Activated T-cell treated with anti-CD3 and anti-CD28 coated beads, Interleukin-2, amount 50 U/mL, for 72 hours (primary cell): ENCODE measurements at places on chromosomes 2 and 18. TPM values are rescaled to one million over a fixed set of nuclear protein-coding genes. Genes with fewer than 3 reads are reported as not detected.

Gene HTR2B
- total RNA-seq = not detected

Gene POTEC
- not detected for total RNA-seq

DNA sequence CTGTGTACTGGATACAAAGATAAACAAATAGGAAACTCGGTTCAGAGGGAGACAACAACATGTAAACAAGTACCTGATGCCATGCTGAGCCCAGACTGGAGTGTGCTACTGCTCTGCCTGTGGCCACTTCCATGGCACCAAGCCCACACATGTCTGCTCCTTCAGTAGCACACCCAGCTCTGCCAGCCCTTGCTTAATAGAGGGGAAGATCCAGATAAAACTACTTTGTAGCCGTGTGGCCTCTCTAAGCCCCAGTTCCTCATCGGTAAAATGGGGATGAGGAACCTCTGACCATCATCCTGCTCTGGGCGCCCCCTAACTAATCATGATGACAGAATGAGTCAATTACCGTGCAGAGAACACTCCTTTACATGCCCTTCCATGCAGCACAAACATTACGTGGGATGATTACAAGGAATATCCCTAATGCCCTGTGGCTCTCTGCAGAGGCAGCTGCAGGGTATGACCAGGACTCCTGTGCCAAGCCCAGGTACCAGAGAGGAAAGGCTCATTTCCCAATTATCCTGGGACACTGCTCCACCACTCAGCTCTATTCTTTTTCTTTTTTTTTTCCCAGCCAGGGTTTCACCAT is 34.9 kb downstream of the DNMT3A start:
- H3K27me3 ChIP-seq = no peaks in the 10 kb centered on the region
- peaks cover 5% of the 10 kb centered on the region for H3K36me3 ChIP-seq
- no peak for DNase-seq
- H3K4me3 ChIP-seq = peak overlapping the region; percentile 29
- H3K27ac ChIP-seq = peak overlapping the region; percentile 42

DNA sequence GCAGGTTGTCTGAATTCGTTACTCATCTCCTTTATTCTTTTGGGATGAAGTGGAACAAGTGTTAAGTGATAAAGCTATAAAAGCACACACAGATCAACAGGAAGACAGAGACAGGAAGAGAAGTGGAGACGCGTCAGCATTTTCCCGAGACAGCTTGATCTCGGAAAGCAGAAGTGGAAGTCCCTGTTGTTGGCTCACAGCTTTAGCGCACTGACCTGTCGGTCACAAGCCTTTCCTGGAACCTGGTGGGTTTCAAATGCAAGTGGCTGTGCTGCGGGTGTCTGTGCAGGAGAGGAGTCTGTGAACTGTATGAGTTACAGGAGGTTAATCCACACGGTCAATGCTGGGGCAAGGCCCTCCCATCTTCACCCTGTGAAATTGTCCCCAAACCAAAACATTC is 116.6 kb upstream of the PELI1 start:
- H3K4me3 ChIP-seq = peak overlapping the region; percentile 82
- DNase-seq = peak; percentile 9
- H3K27me3 ChIP-seq = peaks cover 5% of the 10 kb centered on the region
- no peaks in the 10 kb centered on the region for H3K36me3 ChIP-seq
- H3K27ac ChIP-seq = peak overlapping the region; percentile 94
